ENCODE measurements at places on chromosomes 7 and 10.

DNA sequence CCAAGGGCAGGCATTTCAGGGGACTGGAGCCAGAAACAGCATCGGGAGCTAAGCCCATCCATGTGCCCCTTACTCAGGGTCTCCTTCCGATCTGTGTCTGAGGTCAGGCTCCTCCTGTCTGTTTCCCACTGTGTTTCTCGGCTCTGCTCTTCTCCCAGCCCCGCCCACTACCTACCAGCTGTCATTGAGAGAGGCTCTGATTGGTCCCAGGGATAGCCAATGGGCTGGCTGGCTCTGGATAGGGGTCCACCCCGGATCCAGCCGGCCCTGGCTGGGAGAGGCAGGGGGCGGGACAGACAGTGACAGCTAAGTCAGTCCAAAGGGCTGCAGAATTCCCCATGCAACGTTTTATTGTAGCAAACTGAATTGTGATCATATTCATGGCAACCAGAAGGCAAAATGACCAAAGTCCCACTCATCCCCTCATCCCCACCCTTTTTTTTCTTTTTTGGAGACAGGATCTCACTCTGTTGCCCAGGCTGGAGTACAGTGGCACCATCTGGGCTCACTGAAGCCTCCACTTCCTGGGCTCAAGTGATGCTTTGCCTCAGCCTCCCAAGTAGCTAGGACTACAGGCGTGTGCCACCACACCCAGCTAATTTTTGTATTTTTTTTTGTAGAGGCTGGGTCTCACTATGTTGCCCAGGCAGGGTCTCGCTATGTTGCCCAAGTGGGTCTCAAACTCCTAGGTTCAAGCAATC, 76.3 kb downstream of the CLIP2 start:
- no peak for DNase-seq

DNA sequence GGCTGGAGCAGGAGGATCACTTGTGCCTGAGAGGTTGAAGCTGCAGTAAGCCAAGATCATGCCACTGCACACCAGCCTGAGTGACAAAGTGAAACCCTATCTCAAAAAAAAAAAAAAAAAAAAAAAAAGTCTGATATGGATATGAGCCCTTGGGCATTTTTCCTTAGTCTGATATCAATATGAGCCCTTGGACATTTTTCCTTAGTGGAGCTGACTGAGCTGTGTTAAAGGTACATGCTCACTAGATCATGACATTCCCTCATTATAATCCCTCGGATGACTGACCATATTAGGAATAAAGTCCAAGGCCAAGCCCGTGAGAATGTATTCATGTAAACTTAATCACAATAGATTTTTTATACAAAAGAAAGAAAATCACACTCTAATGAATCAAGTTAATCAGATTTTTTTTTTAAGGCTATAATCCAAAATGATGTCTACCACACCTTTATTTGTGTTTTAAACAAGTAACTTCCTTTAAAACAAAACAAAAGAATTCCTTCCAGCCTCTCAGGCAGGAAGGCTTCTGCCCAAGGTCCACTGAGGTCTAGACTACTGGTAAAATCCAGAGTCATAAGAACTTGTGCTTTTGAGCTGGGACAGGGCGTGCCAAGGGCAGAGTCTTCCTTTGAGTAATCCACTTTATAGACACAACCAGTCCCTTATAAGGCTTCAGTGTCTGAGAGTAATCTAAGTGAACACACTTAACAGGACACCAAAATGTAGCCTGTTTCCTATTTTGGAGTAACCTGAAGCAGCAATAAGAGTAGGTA, 5.5 kb downstream of the PPA1 start:
- DNase-seq = no peak

DNA sequence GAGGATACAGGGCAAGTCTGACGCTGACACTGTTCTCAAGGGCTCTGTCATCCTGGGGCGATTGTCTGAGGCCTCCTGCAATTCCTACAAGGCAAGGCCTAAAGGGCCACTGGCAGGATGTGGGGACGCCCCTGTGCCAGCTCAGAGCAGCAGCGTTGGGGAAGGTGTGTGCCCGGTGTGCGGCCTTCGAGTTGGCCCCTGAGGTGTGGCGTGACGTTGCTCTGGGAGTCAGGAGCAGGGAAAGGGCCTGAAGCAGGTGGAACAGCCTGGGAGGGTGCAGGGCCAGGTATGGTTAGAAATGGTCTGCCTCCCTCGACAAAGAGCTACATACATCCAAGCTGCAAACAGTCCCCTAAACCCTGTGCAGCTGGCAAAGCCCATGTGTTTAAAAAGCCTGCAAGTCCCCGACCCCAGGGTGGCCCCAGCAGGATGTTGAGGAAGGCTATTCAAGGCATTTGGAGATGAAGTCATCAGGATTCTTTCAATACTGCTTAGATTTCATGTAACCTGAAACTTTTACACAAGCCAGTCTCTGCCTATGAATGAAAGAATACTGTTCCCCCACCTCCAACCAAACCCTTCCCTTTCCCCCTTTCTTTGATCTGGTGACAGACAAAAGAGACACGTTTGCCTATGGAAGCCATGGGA, 142.5 kb upstream of the TNS3 start:
- no peak for DNase-seq

- DNase-seq = no peak
Measured at GRCh38 chr10:119509909-119510451, 32.5 kb downstream of the RGS10 start.
